ENCODE measurements at places on chromosomes 4 and X. TPM values are rescaled to one million over a fixed set of nuclear protein-coding genes. Genes with fewer than 3 reads are reported as not detected.

DNA sequence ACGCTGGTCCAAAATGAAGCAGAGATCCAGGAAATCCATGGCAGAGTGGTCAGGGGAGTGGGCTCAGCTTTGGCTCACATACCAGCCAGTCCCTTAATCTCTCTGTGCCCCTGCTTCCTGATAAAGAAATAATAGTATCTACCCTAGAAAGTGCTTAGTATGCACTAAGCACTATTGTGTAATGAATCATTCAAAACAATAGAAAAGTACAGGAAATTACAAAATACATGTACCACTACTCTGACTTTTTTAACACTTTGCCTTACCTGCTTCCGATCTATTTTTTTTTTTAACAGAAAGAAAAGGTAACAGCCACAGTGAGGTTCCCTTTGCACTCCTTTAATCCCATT, 49.9 kb downstream of the TBC1D9 start:
- no peaks in the 10 kb centered on the region for H3K27me3 ChIP-seq
- no peaks in the 10 kb centered on the region for H3K36me3 ChIP-seq
- no peak overlapping the region for H3K27ac ChIP-seq
- H3K4me3 ChIP-seq, result no peak overlapping the region

DNA sequence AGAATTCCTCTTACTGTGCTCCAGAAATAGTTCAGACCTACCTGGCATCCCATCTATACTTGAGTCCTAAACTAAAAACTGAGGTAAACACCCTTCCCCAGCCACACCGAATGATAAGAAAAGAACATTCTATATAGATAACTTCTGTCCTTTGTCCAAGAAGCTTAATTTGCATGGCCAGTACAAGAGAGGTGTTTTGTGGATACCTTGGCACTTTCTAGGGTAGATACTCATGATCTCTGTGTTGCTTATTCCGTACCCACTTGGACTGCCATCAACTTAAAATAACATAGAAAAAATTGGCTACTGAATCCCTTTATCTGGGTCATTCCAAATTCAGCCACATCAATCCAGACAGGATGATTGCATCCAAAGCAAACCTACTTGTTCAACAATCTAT, 1050.4 kb downstream of the STIM2 start:
- no peaks in the 10 kb centered on the region for H3K27me3 ChIP-seq
- no peaks in the 10 kb centered on the region for H3K36me3 ChIP-seq
- no peak overlapping the region for H3K4me3 ChIP-seq
- H3K27ac ChIP-seq, result no peak overlapping the region
- no peak for DNase-seq
- H3K4me1 ChIP-seq, result no peaks in the 10 kb centered on the region

- no peaks in the 10 kb centered on the region for H3K4me1 ChIP-seq
- no peak overlapping the region for H3K27ac ChIP-seq
- H3K4me3 ChIP-seq, result no peak overlapping the region
- no peak for DNase-seq
- H3K27me3 ChIP-seq, result no peaks in the 10 kb centered on the region
Observed at GRCh38 chr4:150149381-150149780, 71.1 kb downstream of the DCLK2 start.

DNA sequence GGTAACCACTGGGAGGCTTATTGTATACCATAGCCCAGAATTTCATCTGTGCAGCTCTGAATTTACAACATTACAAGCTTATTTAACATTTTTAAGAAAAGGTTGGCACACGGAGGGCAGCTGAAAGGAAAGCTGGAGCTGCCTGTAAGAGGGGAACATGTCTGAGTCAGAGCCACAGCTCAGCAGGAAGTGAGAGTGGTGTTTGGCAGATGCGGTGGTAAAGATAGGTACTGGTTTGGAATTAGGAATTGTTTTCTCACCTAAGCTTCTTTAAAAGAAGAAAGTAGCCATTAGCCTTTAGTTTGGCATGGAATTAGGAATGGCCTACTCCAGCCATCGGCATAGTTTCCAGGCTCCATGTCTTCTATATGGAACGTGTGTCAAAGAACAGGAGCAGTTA, 172.5 kb upstream of the ANXA3 start:
- H3K36me3 ChIP-seq, result peaks cover 8% of the 10 kb centered on the region
- no peak overlapping the region for H3K27ac ChIP-seq
- DNase-seq, result no peak
- no peaks in the 10 kb centered on the region for H3K27me3 ChIP-seq
- H3K4me1 ChIP-seq, result no peaks in the 10 kb centered on the region
- H3K4me3 ChIP-seq, result no peak overlapping the region

Gene GABRQ
- under 0.01 TPM for total RNA-seq

Gene SHOX
- total RNA-seq, result not detected

Gene CYBB
- total RNA-seq, result 6.9 TPM

Gene GABRA4
- not detected for total RNA-seq

GRCh38 chr4:13928214-13928613, 300.7 kb upstream of the BOD1L1 start:
- no peaks in the 10 kb centered on the region for H3K36me3 ChIP-seq
- H3K27me3 ChIP-seq, result no peaks in the 10 kb centered on the region
- DNase-seq, result no peak
- H3K4me3 ChIP-seq, result no peak overlapping the region

GRCh38 chr4:78747475-78747922, 28.7 kb upstream of the BMP2K start:
- H3K36me3 ChIP-seq, result no peaks in the 10 kb centered on the region
- no peak for DNase-seq
- H3K27ac ChIP-seq, result no peak overlapping the region
- no peak overlapping the region for H3K4me3 ChIP-seq

Gene CORIN
- total RNA-seq, result 0.15 TPM

Gene TEX13C
- not detected for total RNA-seq

Gene TLR1
- total RNA-seq, result 4.0 TPM

GRCh38 chr4:26749867-26750266, 110.8 kb upstream of the STIM2 start:
- no peak overlapping the region for H3K4me3 ChIP-seq
- H3K27ac ChIP-seq, result no peak overlapping the region
- H3K36me3 ChIP-seq, result peaks cover 3% of the 10 kb centered on the region

Gene PIN4
- 11.9 TPM for total RNA-seq

- H3K36me3 ChIP-seq, result no peaks in the 10 kb centered on the region
- DNase-seq, result peak; percentile 54
- H3K27ac ChIP-seq, result peak overlapping the region; percentile 90
- H3K4me3 ChIP-seq, result peak overlapping the region; percentile 37
- H3K4me1 ChIP-seq, result peaks cover 8% of the 10 kb centered on the region
Observed at GRCh38 chr4:141132709-141133145, 542 bp downstream of the RNF150 start.

DNA sequence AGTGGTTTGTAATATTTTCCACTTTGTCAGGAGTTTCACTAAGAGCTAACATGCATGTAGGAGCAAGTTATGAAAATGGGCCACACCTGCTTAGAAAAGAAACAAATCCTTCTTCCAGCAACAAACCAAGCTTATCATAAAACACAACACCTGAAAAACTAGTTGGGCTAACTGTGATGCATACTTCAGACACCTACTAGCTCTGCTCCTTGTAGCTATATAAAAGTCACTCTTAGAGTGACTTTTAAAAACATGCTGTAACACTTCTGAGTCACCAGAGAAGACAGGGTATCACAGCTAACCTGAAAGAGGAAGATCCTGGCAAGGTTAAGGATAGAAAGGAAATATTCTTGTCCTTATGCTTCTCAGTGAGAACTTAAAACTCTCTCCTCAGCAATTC, 3.6 kb upstream of the SLAIN2 start:
- H3K27me3 ChIP-seq, result no peaks in the 10 kb centered on the region
- H3K27ac ChIP-seq, result no peak overlapping the region
- H3K4me1 ChIP-seq, result peaks cover 7% of the 10 kb centered on the region
- DNase-seq, result no peak
- no peaks in the 10 kb centered on the region for H3K36me3 ChIP-seq
- H3K4me3 ChIP-seq, result no peak overlapping the region

DNA sequence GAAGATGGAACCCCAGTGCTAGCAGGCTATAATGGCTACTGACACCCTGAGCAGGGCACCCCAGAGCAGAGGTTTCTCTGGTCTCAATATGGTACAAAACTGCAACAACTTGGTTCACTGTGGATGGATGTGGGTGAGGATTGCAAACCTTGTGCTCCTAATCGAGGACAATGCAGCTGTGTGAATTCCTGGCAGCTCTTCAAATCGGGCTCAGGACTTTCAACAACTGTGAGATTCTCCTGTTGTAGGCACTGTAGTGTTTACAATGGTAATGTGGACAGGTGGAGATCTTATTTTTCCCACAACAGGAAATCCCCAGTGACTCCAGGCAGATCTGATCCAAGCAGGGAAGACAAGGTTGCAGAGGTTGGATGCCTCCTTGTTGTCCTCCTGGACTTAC, 101.5 kb downstream of the RCHY1 start:
- no peaks in the 10 kb centered on the region for H3K4me1 ChIP-seq
- no peak overlapping the region for H3K27ac ChIP-seq
- H3K27me3 ChIP-seq, result no peaks in the 10 kb centered on the region

DNA sequence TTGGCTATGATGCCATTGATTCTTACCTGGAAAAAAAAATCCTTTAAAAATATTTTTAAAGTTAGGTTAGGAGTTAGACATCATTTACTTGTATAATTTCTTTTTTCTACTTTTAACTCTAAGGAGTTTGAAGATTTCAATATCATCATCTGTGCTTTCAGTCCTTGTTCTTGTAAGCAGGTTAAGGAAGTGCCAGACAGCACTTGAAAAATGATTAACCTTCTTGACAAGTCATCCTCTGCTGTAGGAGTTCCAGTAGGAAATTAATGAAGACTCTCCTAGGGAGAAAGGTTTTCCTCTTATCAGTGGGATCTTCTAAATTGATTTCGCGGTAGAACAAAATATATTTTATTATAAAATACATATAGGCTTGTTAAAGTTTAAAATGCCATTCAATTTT, 29.1 kb upstream of the ANAPC4 start:
- H3K36me3 ChIP-seq, result no peaks in the 10 kb centered on the region
- no peak for DNase-seq
- H3K27me3 ChIP-seq, result no peaks in the 10 kb centered on the region
- no peaks in the 10 kb centered on the region for H3K4me1 ChIP-seq

DNA sequence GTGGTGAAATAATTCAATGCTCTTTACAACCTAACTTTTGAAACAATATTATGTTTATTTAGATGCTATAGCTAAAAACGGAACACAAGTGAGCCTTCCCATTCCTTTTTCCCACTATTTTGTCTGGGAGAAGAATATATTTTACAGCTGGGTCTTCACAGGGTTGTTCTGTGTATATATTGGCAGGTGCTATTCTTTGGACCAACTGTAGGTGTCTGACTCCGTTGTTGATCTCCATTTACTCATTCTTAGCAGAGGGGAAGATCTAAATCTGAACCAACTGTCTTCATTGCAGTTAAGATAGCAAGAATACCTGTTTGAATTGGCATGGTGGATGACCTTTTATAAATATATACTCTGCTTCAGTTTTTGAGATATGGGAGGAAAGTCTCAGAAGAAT, 257.4 kb downstream of the CFAP299 start:
- H3K27me3 ChIP-seq, result no peaks in the 10 kb centered on the region
- H3K27ac ChIP-seq, result no peak overlapping the region
- no peaks in the 10 kb centered on the region for H3K4me1 ChIP-seq
- no peak for DNase-seq

- DNase-seq, result no peak
- H3K4me3 ChIP-seq, result no peak within 1 kb of the TSS
- peak within 1 kb of the TSS; percentile 12 for H3K27ac ChIP-seq
- H3K4me1 ChIP-seq, result peaks cover 13% of the 10 kb centered on the region
Observed at GRCh38 chr4:109801895-109802319, at the start of gene CFI. TSS of gene CFI (minus strand) at chr4:109801999. CDS start at chr4:109801971, 28 bp downstream.

GRCh38 chr4:121472937-121473721, 92.3 kb upstream of the QRFPR start:
- H3K27ac ChIP-seq, result no peak overlapping the region
- H3K4me1 ChIP-seq, result no peaks in the 10 kb centered on the region
- DNase-seq, result no peak
- H3K36me3 ChIP-seq, result no peaks in the 10 kb centered on the region
- H3K4me3 ChIP-seq, result no peak overlapping the region

DNA sequence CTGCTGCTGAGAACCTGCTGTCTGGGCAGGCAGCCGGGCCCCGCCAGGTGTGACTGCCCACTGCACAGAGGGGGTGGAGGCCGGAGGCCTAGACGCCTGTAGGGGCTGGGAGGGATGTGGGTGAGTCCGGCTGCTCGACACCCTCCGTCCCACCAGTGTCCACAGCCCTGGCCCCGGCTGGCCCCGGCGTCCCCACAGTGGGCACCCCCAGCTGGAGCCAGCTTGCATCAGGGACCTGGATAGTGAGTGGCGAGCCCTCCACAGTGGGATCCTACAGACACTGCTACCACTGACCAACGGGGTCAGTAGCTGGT, 34.7 kb upstream of the SPON2 start:
- no peak overlapping the region for H3K4me3 ChIP-seq
- H3K4me1 ChIP-seq, result peaks cover 40% of the 10 kb centered on the region
- no peaks in the 10 kb centered on the region for H3K27me3 ChIP-seq
- H3K27ac ChIP-seq, result no peak overlapping the region
- no peaks in the 10 kb centered on the region for H3K36me3 ChIP-seq
- DNase-seq, result no peak

Gene EVC
- total RNA-seq, result 43.6 TPM

DNA sequence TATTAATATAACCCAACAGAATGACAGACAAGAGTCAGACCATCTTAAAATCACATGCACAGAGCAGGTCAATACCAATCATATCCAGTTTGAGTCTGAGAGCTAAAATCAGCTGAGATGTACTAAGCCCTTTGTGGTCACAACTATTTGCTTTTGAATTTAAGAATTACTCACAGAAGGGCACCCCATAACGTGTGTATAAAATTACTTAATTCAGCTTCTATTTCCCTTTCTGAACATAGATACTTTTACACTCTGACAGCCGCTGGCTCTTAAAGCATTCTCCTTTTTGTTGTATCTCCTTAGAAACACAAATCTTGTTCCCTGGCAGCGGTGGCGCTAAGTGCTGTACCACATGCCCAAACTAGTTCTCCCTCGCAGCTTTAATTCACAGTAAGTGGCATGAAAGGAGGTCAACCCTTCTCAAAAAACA, 14.8 kb upstream of the PPARGC1A start:
- peak; percentile 86 for DNase-seq
- no peaks in the 10 kb centered on the region for H3K27me3 ChIP-seq
- H3K4me1 ChIP-seq, result peaks cover 13% of the 10 kb centered on the region
- H3K4me3 ChIP-seq, result no peak overlapping the region
- no peaks in the 10 kb centered on the region for H3K36me3 ChIP-seq

DNA sequence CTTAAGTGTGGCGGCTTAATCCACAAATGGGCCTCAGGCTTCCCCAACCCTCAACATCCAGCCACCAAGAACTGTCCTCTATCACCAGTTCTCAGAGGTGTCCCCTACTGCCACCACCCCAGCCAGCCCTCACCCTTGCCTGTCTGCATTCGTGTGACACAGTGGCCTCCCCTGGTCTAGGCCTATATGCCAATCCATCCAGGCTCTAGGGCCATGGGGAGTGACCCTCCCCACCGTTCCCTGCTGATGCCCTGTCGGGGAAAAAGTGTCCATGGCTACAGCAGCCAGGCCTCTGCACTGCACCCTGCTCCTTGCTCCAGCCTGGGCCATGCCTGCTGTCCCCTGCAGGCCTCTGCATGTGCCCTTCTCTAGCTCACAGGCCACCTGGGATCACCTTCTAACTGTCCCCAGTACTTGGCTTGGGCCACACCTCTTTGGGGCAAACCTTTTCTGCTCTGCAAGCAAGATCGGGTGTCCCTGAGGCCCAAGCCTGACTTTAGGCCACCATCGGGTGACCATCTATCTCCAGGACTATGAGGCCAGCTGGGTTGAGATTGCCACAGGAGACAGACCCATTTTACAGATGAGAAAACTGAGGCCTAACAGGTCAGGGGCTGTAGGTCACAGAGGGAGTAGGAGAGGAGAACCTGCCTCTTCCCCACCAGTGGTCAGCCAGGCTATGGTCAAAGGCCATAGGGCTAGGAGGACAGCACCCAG, 75.8 kb downstream of the JAKMIP1 start:
- H3K27me3 ChIP-seq, result no peaks in the 10 kb centered on the region
- H3K36me3 ChIP-seq, result no peaks in the 10 kb centered on the region
- H3K4me3 ChIP-seq, result no peak overlapping the region

Measured in thyroid gland (tissue), 4 donors.